ENCODE measurements at places on chromosomes 2 and 18.

DNA sequence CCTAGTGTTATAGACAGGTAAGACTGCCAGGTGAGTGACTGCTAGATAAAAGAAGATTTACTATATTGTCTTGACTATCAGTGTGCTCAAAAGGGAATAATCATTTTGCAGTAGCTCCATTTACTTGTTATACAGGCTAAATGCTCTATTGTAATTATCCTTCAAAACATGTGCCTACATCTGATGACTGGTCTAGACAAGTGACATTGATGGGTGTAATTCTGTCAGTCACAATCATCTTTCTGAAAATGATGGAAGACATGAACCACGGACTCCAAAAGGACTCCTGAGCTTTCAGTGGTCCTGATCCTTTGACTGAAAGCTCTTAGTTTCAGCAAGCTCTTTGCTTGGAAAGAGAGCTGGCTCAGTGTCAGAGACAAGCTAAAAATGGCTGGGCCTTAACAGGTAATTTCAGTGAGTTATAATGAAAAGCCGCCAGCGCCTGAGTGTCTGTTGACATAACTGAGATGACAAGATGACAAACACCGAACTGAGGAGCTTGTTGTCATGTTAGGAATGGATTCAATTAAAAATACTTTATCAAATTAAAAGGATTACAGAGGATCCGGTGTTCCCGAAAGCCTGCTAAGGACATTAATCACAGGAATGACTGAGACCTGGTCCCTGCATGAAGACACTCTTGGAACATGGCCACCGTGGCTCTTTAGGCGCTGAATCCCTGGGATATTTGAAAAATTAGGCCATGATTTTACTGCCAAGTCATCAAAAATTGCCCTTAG lies 141.7 kb downstream of the CMPK2 start:
- peak; percentile 53 for DNase-seq

GRCh38 chr2:86249579-86250391 lies 50.5 kb downstream of the MRPL35 start:
- DNase-seq = peak; percentile 43

DNA sequence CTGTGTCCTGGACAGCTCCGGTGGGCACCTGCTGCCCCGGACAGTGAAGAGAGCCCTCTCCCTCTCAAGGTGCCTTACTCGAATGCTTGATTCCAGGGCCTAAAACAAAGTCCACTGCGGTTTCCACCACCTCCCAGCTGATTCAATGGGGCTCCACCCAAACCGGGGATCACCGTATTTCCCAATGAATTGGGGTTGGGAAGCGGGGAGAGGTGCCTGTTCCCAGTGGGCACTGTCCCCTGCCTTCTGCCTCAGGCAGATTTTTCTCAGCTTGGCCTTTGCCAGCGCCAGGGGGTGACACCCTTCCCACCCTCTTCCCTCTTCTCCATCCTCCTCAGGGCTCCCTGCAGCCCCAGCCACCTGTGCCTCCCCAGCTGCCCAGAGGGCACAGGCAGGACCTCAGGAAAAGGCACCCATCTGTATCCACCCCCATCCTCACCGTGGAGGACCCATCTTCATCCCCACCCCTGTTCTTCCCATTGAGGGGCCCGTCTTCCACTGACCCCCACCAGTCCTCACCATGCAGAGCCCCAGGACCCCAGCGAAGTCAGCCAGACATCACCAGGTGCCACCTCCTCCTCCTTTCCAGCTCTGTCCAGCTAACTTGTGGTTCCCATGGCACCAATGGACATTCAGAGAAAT lies 66.7 kb upstream of the HPCAL1 start:
- DNase-seq = no peak

DNA sequence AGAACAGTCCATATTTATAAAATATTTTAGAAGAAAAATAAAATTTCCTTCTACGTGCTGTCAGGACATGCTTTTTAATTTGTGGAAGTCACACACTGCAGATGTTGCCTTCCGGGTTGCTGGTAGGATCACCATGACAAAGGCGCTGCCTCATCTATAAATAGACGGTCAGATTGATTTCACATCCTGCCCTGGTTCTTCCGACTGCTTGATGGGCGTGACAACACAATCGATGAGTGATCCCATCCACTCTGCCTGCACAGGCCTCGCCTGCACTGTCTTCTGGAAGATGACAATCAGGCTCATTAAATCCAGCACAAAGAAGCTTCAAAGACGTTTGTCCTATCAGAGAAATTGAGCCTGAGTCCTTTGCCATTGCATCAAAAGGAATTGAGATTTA lies 318.9 kb upstream of the TRIB2 start:
- no peak for DNase-seq

DNA sequence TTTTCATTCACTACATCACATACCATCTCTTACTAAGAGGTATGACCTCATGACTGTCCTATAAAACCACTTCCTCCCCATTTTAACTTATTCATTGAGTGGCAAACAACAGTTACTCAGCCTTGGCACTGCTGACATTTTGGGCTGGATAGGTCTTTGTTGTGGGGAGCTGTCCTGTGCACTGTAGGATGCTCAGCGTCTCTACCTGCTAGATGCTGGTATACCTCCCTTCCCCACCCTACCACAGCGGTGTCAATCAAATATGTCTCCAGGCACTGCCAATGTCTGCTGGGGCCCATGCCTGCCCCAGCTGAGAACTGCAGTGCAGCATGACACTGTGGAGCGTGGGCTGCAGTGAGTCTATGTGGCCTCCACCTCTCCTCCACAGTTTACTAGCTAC lies 76.3 kb upstream of the MGAT4A start:
- no peak for DNase-seq

- no peak for DNase-seq
These were observed 1.4 kb upstream of the RNF103 start for GRCh38 chr2:86625096-86625495.

DNA sequence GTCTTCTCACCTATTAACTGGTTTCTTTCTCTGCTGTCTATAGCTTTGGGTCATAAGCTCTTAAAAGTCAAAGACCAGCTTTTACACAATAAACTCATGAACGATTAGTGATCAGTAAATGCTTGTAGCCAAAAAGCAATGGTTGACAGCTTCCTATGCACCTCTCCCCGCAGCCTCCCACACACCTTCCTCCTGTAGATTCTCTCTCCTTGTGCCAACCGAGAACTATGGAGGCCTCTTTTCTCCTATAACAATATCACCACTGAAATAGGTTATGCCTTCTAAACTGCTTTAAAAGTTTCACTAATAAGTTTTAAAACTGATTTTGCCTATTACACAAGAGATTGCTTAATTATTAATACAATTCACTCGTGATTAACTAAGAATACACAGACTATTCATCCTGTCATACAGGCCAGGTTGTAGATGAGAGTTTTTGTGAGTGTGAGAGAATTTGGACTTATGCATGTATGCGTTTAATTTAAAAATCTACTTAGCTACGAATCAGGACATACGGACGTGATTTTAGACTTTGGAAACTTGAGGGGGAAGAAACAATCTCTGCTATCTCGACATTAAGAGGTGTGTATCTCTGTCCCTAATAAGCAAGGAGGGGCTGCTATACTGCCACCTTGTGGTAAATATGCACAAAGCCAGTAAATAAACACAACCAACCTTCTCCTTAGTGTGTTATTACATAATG lies 229.1 kb upstream of the RBBP8 start:
- DNase-seq = peak; percentile 0

- no peak for DNase-seq
These were observed 207.3 kb upstream of the APCDD1 start for GRCh38 chr18:10247021-10247741.

DNA sequence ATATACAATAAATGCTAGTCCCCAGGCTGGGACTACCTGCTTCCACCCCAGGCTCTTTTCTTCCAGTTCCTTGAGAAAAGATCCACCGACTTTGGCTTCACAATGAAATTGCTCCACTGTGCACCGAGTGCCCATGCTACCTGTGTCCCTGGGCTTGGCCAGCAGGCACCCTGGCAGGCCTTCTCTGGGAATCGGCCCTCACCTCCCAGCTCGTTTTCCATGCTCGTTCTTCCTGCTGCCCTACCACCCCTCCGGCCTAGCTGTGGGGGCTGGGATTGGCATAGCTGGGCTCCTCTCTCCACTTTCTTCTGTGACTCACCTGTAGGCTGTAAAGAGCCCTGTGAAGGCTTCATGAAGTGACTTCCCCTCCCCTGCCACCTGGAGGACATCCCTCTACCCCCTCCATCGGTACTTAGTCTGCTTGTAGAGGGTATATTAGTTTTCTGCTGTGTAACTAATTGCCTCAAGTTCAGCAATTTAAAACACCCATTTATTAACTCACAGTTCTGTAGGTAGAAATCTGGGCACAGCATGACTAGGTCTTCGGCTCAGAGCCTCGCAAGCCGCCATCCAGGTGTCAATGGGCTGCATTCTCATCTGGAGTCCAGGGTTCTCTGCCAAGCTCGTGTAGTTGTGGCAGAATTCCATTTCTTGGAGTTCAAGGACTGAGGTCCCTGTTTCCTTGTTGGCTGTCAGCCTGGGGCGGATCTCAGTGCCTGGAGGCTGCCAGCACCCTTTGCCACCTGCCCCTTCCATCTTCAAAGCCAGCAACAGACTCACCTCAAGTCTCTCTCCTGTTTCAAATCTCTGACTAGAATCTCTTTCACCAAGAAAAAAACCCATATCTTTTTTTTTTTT lies 57.6 kb downstream of the DPYSL5 start:
- DNase-seq = no peak

- DNase-seq = no peak
These were observed 689.6 kb upstream of the HS6ST1 start for GRCh38 chr2:129008055-129008880.

GRCh38 chr2:191923652-191923997 lies 76.7 kb upstream of the CAVIN2 start:
- DNase-seq = no peak

DNA sequence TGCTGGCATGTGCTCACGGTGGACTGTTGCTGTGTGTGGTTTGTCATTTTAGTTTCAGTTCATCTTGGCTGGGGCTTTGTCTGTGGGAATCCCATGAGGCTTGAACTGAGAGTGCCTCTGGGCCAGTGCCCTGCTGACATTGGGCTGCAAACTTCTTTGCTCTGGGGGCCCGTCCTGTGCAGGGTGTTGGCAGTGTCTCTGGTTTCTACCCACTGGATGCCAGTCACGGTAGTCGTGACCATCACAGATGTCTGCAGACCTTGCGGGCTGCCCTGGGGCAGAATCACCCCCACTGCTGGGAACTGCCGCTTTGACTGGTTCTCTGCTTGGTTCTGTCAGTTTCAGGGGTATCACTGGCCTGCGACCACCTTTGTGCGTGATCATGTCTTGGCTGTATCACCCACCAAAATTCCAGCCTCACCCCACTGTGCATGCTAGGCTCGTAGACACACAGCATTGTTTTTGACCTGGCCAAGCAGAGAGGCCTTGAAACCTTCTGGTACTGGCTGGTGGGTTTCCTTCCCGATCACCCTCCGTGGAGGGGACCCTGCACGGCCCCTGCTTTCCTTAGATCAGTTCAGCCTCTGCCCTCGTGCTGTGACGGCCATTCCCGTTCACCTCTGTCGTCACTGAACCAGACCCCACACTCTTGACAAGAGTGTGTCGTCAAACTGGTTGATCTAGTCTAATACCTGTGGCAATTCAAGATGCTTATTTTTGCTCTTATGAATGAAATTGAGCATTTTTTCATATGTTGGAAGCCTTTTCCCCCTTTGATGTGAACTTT lies 57.6 kb downstream of the KCNG2 start:
- no peak for DNase-seq

DNA sequence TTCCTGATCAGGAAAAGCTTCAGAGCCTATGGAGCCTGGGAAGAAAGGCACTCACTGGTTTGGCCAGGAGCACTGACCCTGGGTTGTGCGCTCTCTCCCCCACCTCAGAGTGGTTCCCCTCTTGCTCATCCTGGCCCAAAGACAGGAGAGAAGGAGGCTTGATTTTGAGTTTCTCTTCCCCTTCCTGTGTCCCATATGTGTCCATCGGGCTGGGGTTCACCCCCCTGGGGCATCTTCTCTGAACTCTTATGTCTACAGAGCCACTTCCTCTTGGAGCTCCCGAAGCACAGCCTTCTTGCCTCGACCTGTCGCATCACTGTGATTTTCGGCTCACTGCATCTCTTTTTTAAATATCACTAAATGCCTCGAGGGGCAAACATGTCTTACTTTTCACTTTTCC lies 692.3 kb downstream of the RNF144A start:
- DNase-seq = no peak

DNA sequence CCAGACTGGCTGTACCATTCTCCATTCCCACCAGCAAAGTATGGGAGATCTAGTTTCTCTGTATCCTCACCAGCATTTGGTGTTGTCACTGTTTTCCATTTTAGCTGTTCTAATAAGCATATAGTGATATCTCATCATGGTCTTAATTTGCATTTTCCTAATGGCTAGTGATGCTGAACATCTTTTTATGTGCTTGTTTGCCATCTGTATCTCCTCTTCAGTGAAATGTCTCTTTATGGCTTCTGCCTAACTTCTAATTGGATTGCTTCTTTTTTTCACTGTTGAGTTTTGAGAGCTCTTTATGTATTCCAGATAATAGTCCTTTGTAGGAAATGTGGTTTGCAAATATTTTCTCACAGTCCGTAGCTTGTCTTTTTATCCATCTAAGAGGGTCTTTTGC lies 18.9 kb upstream of the BIN1 start:
- no peak for DNase-seq

- DNase-seq = no peak
These were observed 497 bp downstream of the COLEC12 start for GRCh38 chr18:499776-500631.

- DNase-seq = no peak
These were observed 50.5 kb upstream of the ST8SIA3 start for GRCh38 chr18:57301573-57302559.

GRCh38 chr2:106184857-106185256 lies 9.2 kb downstream of the UXS1 start:
- DNase-seq = no peak

DNA sequence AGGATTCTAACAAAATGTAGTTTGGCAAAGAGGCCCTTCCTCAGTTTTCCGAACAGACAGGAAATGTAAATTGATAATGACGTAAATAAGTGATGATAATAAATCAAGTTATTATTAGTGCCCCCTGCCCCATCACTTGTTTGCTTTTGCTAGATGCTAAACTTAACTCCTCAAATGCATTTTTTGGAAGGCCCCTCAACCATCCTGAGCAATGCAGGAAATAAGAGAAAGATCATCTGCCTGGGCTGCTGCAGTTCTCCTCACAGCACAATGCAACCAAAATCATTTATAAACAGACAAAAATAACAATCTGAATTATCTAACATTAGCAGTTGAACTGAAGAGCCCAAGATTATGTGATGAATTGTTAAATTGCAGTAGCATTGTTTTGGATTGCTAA lies 62.6 kb upstream of the PSMD14 start:
- DNase-seq = no peak

DNA sequence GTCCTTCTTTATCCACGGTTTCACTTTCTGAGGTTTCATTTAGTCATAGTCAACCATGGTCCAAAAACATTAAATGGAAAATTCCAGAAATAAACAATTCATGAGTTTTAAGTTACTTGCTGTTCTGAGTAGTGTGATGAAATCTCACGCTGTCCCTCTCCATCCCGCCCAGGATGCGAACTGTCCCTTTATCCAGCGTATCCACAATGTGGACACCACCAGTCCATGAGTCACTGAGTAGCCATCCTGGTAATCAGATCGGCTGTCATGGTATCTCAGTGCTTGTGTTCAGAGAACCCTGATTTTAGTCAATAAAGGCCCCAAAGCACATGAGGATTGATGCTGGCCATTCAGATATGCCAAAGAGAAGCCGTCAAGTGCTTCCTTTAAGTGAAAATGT lies 3.7 kb downstream of the SP140L start:
- no peak for DNase-seq

- no peak for DNase-seq
These were observed 46.5 kb downstream of the MBP start for GRCh38 chr18:77086034-77086433.

- DNase-seq = no peak
These were observed 2.2 kb downstream of the HOXD12 start for GRCh38 chr2:176101842-176102241.

- peak; percentile 89 for DNase-seq
These were observed 20.3 kb upstream of the DNMT3A start for GRCh38 chr2:25362049-25362433.

Data from NCI-H2081 treated with DMSO at 0.1 percent for 48 hours (cell line).